ENCODE measurements at places on chromosomes 12 and 14.
A peak's percentile ranks its signal among the peaks of the same experiment; 100 is the strongest.

- peak; percentile 52 for DNase-seq
Observed at GRCh38 chr12:122865268-122866231, 30.3 kb downstream of the HIP1R start.

- no peak for DNase-seq
Observed at GRCh38 chr14:41397926-41398325, 208.8 kb upstream of the LRFN5 start.

GRCh38 chr14:57822081-57822480, 43.8 kb downstream of the SLC35F4 start:
- no peak for DNase-seq

DNA sequence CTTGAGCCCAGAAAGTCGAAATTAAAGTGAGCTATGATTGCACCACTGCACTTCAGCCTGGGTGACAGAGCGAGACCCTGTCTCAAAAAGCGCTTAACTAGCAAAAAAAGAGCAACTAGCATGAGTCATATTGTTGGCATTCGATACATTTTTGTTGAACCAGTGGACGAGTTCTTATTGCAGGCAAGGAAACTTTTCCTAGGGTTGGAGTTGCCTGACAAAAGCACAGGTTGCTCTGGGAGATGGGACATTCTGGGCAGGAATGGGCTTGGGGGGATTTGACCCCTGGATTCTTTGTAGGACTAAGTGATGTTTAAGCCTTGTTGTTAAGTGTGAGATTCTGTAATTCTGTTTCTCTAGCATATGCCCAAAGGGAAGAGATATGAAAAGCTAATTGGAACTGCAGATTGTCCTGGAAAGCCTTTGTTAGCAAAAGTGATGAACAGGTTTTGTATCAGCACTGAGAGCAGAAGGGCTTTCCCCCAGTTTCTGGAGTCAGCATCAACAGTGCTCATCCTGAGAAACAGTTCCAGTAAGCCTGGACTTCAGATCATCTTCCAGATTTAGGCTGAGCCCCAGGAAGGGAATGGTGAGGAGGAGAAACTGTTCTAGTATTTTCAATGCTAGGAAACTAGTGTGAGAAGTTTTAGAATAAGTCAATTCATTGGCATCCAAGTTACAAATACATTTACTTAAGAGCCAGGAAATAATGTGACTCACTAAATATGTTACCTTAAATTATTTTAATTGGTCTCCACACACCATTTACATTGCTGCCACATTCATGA, 123.1 kb downstream of the SRGAP1 start:
- no peak for DNase-seq

DNA sequence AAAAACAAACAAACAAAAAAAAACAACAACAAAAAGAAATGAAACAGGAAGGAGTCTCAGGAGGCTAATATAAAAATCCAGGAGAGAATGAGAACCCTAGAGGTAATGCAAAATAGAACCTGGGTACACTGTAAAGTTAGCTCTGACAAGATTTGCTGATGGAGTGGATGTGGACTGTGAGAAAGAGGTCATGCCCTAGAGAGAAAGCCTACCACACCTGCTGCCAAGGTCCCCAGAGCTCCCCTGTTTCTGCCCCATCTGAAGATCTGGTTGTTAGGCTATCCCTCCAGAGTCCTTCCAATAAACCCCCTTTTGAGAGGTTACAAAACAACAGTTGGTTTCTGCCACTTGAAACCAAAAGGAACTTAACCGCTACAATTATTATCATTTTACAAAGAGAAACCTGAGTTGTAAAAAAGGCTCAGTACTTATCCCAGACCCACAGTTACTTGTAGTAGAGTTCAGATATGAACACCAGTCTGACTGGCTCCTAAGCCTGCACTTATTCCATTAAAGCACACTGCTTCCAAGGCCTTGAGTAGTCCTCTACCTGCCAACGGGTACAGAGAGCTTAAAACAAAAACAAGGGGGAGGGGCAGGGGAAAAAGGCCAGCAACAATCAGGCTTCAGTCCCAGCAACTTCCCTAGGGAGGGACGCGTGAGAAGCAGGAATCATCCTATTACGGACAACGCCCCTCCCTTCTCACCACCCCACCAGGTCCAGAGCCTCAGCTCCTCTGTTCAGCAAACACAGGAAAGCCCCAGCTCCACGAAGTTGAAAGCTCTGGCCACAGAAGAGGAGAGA, 27.7 kb downstream of the PPP1R13B start:
- no peak for DNase-seq

GRCh38 chr12:127300753-127301152, 966.2 kb upstream of the TMEM132C start:
- DNase-seq: no peak

GRCh38 chr14:29353513-29353912, 574.1 kb downstream of the PRKD1 start:
- no peak for DNase-seq

GRCh38 chr14:91230397-91231035, 14.0 kb downstream of the GPR68 start:
- DNase-seq: no peak

- DNase-seq: no peak
Observed at GRCh38 chr12:108312073-108312659, 26.9 kb downstream of the CMKLR1 start.

DNA sequence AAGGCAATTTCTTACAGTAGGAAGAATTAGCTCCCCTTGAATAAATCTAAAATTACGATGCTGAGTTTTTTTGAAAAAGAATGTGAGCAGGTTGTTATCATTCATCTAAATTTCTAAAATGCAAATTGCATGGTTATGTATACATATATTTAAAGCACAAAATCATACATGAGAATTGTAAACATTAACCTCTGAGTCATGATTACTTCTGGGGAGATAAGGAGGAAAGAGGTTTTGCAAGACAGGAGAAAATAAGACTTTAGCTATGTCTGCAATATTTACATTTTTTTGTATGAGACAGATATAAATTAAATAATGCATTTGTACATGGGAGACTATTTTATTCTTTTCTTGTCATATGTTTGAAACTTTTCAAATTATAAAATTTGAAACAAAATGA, 72.2 kb downstream of the TSPAN8 start:
- no peak for DNase-seq

GRCh38 chr14:95518045-95518751, 1.7 kb upstream of the SYNE3 start:
- DNase-seq: no peak

DNA sequence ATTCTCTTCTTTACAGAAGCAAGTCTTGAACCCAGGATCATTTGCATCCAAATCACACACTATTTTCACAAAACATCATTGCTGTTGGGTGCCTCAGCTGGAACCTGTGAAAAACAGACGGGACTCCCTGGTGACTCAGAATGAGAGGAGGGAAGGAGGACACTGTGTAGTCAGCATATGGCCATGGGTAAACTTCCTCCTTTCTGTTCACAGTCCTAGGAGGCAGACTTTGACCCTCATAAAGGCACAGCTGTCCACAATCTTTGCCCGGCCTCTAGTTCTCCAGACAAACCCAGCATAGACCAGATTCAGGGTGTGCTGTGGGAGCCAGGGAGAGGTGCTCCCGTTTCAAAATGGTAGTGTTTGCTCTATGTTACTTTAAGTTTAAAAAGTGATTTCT, 62.0 kb downstream of the DYRK2 start:
- DNase-seq: no peak

DNA sequence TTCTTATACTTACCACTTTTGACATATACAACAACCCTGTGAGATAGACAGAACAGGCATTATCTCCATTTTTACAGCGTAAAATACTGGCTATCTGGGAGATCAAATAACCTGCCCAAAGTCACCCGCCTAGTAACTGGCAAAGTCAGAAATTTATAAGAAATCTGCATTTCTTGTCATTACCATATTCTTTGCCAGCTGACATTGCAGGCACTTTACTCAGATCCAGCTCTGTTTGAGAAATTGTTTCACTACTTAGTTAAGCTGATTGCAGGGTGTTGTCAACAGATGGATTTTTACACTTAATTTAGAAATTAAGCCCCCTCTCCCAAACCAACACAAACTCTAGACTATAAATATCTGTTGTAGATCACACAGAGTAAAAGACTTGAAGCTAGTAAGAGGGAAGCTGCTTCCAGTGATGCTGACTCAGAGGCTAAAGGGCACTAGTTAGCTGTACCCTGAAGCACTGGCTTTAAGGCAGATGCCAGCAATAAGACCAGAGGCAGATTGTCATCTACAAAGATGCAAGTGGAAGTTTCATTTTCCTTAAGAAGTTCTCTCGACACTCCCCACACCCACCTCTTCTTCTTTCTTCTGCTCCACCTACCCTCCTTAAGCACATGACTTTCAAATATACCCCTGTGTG, 153.1 kb downstream of the ANO6 start:
- no peak for DNase-seq

DNA sequence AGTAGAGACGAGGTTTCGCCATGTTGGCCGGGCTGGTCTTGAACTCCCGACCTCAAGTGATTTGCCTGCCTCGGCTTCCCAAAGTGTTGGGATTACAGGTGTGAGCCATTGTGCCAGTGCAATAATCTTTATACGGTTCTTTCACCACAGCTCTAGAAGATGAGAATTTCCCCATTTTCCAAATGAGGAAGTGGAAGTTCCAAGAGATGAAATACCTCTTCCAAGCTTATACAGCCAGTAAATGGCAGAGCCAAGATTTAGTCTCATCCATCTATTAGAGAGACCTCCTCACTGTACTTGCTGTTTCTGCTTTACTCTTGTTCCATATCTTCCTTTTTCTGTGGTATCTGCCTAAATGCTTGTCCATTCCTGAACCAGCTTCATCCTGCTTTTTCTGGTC, 3.1 kb upstream of the LMNTD1 start:
- no peak for DNase-seq

DNA sequence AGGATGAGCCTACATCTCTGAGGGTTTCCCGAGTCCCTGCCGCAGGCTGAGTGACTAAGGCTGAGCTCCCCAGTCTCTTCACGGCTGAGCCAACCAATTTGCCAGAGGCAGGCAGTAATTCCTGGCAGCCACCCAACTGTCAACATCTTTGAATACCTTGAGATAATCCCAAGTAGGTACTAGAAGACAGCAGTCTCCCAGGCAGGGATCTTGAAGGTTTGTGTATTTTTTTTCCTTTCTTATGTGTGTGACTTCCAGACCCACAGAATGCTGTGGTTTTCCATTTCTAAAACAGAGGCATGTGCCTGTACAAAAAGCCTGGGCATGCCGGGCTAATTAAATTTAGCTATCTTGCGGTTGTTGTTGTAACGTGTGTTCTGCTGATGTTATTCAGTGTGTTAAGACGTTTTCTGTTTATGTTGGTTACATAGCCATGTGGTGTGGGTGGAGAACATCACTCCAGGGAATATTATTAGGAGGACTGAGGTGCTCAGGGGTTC, 155.5 kb downstream of the ANO2 start:
- DNase-seq: no peak

DNA sequence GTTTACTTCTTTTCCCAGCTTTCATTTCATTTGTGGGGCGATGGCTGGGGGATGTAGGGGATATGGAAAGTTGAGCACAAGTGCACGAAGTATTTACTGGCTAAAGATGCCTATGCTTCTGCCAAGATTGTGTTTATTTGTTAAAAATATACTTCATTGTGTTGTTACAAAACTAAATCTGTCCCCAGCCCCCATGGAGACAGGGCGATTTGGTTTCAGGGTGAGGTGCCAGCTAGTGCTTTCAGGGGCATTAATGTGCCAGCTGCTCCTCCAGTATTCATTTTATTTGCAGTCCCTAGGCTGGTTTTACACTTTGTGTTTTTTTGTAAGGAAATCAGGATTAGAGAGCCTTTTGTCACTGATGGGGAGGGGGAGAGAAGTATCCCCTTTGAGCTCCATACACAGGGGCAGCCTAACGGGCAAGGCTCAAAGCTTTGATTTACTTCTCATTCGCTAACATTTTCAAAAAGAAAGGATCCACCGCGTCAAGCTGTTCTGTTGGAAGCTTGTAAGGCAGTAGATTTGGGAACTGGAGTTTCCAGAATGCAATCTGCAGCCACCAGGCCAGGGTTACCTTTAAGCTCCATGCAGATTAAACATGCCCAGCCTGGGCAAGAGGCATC, 198.7 kb upstream of the PLEKHG7 start:
- DNase-seq: no peak

DNA sequence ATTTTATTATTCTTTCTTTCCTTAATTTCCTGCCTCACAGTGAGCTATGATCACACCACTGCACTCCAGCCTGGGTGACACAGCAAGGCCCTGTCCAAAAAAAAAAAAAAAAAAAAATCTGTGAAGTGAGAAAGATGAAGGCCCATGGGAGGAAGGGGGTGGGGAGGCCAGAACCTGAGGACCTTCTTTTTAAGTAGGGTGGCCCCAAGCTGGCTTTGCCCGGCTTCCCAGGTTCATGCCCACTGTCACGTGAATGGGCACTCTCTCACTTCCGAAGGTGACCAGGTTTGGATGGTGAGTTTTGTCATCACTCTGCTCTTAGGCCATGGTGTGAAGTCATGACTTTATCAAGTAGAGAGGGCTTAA, 82.3 kb downstream of the TNFAIP2 start:
- no peak for DNase-seq

DNA sequence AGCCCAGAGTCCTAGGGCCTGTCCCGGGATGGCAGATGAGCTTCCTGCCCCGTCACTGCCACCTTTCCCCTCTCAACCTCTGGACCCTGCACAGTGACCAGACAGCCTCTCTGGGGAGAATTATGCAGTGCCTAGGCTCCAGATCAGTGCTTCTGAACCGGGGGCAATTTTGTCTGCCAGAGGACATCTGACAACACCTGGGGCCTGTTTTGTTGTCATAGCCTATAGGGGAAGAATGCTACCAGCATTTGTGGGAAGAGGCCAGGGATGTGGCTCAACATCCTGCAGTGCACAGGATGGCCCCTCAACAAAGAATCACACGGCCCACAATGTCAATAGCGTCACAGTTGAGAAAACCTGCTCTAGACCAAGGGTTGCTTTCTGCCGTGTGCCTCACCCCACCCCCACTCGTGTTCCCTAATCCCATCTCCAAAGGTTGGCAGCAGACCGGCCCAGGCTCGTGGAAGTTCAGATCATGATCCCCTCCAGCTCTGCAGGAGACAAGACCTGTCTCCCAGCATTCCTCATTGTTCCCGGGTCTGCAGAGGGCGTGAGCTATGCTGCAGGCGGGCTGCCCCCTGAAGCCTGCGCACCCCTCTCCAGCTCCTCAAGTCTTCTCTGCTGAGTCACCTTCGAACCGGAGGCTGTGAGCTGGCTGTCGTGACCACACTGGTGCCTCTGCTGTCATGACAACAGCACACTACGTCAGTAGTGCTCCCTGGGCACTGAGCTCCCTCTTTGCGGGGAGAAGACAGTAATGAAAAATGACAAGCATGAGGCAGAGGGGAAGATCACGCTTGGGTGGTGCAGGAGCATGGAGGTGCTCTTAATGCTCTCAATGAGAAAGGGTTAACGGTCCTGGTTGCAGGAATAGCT, 2.0 kb upstream of the GAPDH start:
- DNase-seq: peak; percentile 76

DNA sequence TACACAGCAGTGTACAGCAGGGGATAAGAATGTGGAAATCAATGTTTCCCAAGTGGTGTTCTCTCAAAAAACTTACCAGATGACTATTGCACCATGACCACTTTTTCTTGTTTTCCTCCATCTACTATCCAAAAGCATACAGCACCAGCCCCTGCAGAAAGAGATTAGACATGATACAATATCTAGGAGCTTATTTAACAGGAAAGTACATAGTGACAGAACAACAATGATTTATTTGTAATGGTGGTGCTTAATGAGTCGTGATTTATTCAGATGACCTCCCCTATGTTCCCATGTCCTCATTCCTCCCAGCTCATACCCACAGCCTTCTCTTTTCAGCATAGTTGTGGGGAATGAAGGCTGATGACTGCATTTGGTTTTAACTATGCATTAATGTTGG, 413.6 kb downstream of the BTG1 start:
- no peak for DNase-seq
